ENCODE measurements at places on chromosomes 4 and X. TPM values are rescaled to one million over a fixed set of nuclear protein-coding genes. Genes with fewer than 3 reads are reported as not detected.

Gene AFAP1
- 25.4 TPM for total RNA-seq

Gene FAAH2
- 0.52 TPM for total RNA-seq

DNA sequence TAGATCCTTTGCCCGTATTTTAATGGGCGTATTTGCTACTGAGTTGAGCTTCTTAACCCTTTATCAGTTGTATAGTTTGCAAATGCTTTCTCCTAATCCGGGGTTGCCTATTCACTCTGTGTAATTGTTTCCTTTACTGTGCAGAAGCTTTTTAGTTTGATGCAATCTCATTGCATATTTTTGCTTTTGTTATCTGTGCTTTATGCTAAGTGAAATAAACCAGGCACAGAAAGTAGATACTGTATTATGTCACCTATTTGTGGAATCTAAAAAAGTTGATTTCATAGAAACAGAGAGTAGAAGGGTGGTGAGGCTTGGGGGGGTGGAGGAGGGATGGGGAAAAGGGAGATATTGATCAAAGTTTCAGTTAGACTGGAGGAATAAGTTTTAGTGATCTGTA, 17.7 kb downstream of the OGT start:
- no peaks in the 10 kb centered on the region for H3K27me3 ChIP-seq
- H3K4me3 ChIP-seq = no peak overlapping the region
- DNase-seq = no peak
- H3K36me3 ChIP-seq = peaks cover 12% of the 10 kb centered on the region
- H3K4me1 ChIP-seq = no peaks in the 10 kb centered on the region

- DNase-seq = no peak
- no peak overlapping the region for H3K27ac ChIP-seq
- no peak overlapping the region for H3K4me3 ChIP-seq
- H3K36me3 ChIP-seq = no peaks in the 10 kb centered on the region
- peaks cover 13% of the 10 kb centered on the region for H3K4me1 ChIP-seq
- H3K27me3 ChIP-seq = no peaks in the 10 kb centered on the region
Measured at GRCh38 chr4:140611854-140612253, 43.1 kb upstream of the UCP1 start.

DNA sequence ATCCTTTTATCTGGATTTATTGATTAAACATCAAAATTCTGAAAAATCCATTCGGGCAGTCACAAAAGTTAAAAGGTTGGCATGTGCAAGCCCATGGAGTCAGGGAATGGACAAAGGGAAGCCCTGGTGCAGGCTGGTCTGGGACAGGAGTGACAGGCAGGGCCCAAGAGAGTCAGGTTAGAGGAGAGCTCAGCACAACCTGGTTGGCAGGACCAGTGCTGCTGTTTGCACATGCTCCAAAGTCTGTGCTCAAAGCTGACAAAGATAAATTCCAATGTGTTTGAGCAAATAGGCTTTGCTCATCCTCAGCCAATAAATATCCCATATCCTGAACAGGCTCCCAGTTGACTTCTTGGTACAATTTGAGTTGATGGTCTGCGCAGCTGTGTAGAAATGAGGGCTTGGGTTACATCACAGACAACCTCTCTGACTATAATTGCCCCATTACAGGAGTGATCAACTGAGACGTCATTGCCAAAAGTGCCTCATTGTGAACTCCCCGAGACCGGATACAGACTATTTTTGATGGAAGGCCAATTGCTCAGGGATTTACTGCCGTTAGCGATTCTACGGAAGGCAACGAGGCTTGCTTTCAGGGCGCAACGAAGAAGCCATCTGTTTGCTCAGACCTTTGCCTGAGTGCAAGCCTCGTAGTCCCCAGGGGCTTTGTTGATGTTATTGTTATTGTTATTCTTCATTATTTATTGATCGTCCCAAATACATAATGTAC, 1008.1 kb upstream of the TENM3 start:
- H3K4me1 ChIP-seq = peaks cover 13% of the 10 kb centered on the region
- H3K4me3 ChIP-seq = no peak overlapping the region
- no peaks in the 10 kb centered on the region for H3K27me3 ChIP-seq
- no peaks in the 10 kb centered on the region for H3K36me3 ChIP-seq
- DNase-seq = no peak

DNA sequence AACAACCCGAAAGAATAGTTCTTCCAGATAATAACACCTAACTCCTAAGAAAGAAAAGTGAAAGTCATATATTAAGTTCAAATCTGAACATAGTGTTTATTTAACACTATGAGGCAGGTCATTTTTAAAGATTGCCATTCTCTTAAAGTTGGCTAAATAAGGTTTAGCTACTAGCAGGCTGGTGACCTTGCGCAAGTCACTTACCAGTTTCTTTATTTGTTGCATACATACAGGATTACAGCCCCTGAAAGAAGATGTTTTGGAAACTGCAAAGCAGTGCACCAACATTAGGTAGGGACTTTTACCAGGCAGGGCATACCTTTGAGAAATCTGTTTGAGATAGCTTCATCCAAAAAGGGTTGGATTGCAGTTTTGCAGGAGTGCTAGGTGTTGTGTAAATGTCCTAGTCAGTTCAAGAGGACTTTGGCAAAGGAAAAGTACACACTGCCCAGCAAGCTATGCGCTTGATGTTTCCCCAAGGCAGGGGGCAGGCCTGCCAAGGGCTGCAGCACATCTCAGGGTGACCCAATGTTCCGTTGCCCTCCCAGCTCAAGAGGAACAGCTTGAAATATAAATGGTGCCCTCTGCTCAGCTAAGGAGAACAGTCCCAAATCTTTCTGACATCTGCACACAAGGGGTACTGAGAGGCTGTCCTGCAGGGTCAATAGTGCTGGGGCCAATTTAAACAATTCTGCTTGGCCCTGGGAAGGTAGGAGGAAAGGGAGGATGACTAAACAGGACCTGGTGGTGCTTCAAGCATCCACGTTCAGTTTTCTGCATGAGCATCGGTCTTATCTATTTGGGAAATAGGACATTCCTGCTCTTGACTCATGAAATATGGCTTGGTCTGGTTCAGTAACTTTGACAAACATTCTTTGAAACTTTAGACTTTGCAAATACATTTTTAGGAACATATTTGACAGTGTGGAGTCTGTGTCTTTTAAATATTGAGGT, 130.8 kb downstream of the COL4A6 start:
- no peak for DNase-seq
- no peak overlapping the region for H3K27ac ChIP-seq
- H3K27me3 ChIP-seq = no peaks in the 10 kb centered on the region
- H3K4me3 ChIP-seq = no peak overlapping the region
- H3K36me3 ChIP-seq = no peaks in the 10 kb centered on the region
